ENCODE measurements at places on chromosomes 11 and 22.

DNA sequence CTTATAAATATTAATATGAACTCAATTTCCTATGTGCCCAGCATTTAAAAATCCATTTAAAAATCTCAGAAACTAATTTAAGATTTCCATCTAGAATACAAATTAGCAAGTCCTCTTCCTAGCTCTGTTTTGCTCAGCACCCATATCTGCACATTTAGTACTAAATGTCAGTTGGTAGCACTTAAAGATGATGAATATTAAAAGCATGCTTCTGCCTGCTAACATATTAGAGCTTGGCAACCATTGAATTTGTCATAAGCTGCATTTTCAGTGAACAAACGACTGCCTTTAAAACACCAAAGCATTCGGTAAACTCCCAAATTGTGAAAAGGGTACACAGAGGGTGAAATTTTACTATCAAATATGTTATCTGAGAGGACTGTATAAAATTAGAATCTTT is 177.7 kb downstream of the CADM1 start:
- DNase-seq: no peak

- DNase-seq: no peak
Measured at GRCh38 chr11:120562806-120563425, 51.4 kb downstream of the GRIK4 start.

GRCh38 chr11:104148074-104148473 is 15.9 kb downstream of the PDGFD start:
- DNase-seq: no peak

DNA sequence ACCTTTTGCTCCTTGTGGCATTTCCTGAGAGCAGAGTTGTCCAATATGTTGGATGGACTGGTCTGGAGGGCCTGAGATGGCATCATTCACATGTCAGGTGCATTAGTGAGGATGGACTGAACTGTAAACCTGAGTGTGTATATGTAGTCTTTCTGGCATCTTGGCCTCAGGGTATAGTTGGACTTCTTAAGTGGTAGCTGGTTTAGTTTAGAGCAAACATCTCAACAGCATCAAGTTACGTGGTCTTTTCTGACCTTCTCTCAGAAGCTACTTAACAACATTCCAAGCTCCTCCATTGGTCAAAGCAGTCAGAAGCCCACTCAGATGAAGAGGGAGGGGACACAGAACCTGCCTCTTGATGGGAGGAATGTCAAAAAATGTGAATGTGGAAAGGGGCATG is 829.9 kb downstream of the METTL15 start:
- DNase-seq: no peak

DNA sequence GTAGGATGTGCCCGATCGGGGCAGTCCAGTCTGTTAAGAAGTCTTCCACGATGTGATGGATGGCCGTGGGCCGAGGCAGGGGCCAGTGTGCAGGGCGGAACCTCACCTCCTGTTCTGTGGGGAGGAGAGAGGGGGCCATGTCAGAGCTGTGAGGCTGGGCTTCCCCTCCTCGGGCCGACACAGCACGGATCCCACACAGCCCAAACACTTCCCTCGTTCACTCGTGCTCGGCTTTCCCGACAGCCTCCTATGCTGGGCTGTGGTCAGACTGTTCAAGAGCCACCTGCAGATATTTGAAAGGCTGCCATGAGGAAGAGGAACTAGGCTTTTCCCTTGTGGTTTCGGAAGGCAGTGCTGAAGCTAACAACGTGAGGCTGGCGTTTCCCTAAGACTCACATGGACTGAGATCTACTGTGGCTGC is 12.3 kb upstream of the TXN2 start:
- DNase-seq: no peak

DNA sequence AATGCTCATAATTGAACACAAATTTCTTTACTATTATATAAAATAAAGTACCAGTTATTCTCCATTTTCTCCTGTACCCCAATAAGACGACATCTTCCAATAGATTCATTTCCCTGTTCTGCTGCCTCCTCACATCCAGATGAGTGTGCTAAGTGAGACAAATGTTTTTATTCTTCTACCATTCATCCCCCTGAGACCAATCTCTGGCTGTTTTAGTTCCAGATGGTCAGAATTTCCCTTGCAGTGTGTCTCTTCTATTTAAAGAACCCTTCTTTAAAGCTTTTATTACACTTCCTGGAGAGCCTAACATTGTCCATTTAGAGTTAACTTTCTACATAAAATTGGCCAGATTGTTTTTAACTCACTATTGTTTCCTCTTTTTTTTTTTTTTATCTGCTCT is 41.2 kb upstream of the GLYATL1 start:
- no peak for DNase-seq

DNA sequence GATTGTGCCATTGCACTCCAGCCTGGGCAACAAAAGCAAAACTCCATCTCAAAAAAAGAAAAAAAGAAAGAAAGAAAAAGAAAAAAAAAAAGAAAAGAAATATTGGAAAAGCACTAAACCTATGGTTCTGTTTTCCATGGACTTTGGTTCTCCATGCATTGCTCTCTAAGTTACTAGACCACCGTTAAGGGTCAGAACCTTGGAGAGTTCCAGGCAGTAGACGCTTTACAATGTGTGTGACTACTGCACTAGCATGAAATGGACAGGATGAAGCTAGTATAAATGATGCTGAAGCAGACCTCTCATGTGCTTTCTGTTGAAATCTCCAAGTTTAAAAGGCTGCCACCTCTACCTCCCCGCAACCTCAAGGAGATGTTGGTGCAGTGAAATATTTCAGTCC is 63.5 kb downstream of the SIK2 start:
- no peak for DNase-seq

DNA sequence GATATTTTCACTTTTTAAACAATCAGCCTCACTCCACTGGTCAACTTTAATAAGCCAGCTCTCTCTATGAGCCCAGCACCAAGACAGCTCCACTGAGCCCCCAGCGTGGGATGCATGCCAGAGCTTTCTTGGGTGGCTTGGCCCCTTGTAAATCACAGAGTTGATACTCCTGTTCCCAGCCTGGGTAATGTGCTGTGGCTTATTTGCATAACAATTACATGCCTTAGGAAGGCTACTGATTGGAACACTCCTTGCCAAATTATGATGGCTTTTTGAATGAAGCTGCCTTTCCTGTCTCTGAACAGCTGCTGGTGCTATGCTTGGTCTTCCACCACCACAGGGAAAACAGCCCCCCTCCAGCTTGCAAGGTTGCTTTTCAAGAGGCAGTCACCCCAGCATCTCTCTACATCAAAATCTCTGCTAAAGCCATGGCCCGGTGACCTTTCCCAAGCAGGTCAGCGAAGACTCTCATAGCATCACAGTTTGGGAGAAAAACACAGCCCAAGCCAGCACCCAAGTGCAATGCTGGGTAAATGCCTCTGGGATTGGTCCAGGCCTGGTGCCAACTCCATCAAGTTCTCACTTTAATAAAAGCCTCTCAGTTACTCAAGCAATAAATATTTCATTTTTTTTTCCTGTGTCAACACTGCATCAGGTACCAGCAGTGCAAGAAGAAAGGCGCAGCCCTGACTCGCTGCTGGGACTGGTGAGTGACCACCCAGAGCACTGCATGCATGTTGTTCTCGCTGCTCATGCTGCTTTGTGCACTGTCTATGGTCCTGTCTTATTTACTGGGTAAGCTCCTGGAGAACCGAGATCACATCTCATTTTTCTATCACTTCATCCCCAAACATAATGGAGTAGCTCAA is 549.3 kb downstream of the OPCML start:
- DNase-seq: no peak

DNA sequence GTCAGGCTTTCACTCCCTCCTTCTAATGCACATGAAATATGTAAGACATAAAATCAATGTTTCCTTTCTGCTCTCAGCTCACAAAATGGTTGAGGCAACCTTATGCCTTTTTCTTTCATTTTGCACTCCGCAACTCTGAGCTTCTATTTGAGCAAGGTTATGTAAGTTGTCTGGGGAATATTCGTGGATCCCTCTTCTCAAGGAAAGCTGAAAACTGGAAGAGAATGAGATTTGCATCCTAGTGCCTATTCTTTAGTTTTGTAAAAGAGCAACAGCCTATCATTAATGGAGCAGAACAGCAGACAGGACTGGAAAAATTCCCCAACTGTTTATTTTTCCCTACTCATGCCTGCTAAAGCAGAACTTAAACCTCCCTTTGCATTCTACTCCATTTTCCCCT is 141.7 kb downstream of the FAM76B start:
- DNase-seq: no peak

DNA sequence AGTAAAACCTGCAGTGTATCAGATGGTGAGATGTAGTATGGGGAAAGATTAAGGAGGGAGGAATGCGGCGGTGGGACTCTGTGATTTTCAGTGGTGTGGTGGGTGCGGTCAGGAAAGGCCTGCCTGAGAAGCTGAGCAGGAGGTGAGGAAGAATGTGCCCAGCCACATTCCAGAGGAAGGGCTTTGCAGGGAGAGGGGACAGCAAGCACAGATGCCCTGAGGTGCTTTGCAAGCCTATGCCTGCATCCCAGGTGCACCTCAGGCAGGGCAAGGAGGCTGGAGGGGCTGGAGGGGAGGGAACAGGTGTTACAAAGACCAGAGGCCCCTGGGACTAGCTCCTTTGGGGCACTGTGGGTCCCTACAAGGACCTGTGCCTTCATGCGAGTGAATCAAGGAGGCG is 42.1 kb downstream of the MYO7A start:
- no peak for DNase-seq

- no peak for DNase-seq
Measured at GRCh38 chr11:16632295-16633200, 105.9 kb upstream of the C11orf58 start.

DNA sequence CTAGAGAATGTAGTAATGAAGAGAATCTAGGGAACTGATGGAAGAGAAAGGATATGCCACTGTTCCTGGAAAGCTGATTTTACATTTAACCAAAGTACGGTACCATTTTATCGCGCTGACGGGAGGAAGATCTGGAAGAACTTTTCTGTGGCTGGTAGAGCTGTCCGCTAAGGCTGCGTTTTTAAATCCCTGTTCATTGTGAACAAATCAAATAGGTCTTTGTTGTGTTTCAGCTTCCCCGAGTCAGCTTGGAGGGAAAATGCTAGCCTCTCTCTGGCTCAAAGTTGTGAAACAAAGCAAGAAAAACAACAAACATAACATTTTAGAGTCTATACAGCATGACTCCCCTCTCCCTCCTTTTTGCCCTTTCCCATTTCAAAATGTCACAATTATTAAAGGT is 34.4 kb downstream of the FBXO7 start:
- DNase-seq: no peak

DNA sequence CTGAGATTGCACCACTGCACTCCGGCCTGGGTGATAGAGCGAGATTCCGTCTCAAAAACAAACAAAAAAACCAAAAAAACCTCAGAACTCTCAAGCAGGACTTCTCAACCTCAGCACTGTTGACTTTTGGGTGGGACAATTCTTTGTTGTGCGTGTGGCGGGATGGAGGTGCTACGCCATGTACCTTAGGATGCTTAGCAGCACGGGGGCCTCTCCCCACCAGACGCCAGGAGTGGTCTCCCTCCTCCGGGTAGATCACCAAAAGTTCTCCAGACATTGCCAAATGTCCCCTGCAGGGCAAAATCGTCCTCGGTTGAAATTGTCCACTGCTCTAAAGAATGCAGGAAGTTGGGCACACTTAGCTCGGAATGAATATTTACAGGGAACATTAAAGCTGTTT is 26.9 kb upstream of the ATXN10 start:
- DNase-seq: no peak

DNA sequence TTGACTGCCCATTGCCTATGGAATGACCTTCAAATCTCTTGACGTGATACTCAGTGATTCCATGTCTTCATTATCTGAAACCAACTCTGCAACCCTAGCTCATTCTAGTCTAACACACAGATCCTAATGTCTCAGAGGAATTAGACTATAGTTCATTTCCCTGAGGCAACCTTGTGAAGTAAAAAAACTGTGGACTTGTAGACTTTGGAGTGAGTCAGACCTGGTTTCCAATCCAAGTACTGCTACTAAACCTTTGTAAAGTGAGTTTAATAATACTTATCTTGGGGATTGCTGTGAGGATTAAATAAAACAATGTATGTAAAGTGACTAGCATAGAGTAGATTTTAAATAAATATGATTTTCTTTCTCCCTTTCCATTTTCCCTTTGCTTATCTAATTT is 226.1 kb downstream of the BLID start:
- no peak for DNase-seq

DNA sequence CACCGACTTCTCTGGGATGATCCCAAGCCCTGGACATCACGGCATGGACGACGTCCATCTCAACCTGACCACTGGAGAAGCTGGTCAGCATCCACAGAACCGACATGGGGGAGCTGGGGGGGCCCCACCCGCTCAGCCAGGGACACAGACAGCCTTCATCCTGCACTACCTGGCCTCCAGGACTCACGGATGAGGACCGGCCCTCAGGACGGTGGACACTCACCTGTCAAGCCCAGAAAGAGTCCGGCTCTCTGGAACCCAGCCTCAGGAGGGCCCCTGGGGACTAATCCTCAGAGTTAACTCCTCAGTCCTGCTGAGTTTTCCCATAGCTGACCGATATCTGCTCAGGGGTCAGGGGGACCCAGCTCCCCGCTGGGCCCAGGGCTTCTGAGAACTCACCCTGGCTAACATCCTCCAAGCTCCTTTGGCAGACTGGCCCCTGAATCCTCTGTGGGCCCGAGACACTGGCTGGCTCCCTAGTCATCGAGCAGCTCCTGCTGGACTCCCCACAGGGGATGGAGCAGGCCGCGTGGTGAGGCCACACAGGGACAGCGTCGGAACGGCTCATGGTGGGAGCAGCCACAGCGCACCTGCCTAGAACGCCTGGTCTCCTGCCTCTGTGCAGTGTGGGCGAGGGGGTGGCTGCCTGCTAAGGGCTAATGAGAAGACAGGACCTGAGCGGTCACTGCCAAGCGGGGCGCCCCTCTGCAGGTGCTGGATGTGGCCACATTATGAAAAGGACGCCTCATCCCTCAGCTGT is 649.2 kb downstream of the BRD1 start:
- no peak for DNase-seq

GRCh38 chr22:28095316-28096095 is 176.4 kb upstream of the PITPNB start:
- no peak for DNase-seq

GRCh38 chr11:69371731-69372588 is 78.0 kb downstream of the MYEOV start:
- DNase-seq: no peak

DNA sequence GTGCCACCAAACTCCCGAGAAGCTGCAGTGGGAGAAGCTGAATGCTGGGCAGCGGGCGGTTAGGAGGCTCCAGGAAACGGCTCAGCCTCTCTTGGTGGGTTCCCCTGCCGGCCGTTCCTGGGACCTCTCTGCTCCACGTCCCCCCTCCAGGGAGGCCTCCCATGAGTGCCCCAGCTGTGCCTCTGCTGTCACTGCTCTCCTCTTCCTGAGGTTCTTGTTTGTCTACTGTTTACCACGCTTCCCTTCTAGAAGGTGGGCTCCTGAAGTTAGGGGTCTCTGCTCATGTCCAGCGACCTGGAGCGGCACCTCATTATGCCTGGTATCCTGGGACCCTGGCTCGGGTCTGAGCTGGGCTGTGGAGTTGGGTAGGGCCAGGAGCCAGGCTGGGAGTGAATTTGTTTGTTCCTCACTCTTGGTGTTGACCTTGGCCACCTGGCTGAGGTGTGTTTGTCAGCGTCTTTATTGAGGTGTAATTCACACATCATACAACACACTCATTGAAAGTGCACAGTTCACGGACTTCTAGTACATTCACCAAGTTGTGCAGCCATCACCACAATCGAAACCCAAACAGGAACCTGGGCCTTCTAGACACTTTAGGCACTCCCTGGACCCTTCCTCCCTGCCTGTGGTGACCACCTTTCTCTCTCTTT is 37.8 kb upstream of the GRAMD4 start:
- no peak for DNase-seq

Data from NCI-H2171 (cell line).